Stimulated activated CD4-positive, alpha-beta T cell treated with anti-CD3 and anti-CD28 coated beads, Interleukin-2, amount 100 ng/mL, for 48 hours (primary cell): ENCODE measurements at places on chromosomes 5 and 9.

DNA sequence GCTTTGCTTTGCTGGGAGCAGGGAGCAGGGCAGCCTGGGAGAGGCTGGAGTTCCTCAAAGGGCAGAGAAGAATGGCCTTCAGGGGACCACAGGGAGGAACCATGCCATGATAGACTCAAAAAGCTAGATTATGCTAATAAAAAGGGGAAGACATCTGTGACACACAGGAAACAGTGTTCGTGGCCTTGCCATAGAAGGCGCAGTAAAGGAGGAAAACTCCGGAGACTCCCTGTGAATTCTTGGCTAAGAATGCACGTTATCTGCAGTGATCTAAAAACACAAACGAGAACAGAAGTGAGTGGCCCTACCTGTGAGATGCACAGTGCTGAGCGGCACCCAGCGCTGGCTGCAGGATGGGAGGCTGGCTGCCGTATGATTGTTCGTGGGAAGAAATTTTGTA, 15.9 kb upstream of the LTC4S start:
- no peak for DNase-seq

DNA sequence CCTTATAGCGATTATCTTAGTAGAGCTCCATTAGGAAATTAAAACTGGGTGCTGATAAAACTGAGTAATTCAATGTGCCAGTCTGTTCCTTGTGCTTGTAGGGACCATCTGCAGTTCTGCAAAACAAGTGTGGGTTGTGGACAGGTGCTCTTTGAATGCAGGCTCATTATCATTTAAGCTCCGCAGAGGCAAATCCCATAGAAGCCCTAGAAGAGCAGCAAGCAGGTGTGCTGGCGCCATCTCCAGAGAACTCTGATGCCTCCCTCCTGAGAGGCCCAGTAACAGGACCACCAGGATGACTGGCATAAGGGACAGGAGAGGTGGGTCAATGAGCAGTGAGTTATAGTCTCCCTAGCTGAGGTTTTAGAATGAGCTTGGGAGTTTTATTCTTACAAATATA, 1342.4 kb upstream of the DMAC1 start:
- no peak for DNase-seq

DNA sequence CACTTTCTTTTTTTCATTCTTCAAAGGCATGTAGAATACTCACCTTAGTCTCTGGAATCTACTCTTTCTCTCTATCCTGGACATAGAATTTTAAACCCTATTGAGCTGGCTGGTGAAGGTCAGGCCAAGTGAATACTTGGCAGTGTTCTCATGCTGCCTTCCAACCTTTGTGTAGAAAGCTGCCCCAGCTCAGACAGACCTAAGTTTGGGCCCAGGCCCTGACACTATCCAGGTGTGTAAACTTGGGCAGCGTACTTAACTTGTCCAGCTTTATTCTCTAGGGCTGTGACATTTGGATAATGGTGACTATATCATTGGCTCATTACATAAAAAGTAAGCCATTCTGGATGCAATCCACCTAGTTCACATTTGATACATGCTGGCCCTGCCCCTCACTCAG, 298.3 kb downstream of the IRX1 start:
- DNase-seq, result no peak

- DNase-seq, result no peak
Measured at GRCh38 chr5:11903121-11903613, 1.1 kb downstream of the CTNND2 start.

DNA sequence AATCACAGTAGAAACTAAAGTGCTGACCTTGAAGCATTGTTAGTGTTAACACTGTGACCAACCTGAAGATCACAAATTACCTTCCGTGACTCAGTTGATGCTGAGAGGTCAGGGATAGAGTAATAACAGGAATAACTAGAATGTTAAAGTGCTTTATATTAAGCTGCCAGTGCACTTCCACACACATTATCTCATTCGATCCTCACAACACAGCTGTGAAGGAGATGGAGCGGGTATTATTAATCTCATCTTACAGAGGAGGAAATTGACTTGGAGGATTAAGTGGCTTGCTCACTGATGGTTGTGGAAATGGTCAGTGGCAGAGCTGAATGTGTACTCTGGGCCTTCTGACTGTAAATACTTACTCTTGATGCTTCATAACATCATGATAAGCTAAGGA, 252.5 kb upstream of the DMRT1 start:
- DNase-seq, result no peak

GRCh38 chr5:34511063-34511462, 145.1 kb upstream of the RAI14 start:
- no peak for DNase-seq

DNA sequence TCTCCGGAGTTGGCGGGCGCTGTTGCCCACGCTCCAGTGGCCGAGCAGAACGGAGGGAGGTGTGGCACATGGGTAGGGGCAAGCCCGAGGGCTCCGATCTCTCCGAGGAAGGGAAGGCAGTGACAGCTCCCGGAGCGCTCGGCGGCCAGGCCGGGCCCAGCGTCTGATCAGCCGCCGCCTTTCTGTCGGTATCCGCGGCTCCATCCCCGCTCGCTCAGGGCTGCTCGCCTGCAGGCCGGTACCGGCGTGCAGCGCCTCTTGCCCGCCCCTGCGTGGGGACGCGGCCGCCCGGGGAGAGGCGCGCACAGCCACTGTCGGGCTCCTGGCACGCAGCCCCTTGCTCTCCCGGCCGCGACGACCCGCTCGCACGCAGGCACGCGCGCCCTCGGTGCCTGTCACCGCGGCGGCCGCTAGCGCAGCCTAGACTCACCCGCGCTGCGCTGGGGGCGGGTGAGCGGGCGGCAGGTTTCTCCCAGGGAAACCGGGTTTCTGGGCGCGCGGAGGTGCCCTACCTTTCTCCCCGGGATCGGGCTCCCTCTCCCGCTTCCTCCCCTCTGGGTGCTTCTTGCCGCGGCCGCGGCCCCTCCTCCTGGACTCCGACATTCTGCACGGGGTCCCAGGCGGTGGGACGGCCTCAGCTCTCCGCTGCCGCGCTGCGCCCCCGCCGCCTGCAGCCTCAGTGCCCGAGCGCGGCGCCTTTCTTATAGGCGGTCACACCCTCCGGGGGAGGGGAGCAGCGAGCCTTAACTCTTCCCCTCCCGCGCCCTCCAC, 108.4 kb downstream of the PSD2 start:
- no peak for DNase-seq

- DNase-seq, result no peak
Measured at GRCh38 chr5:95532415-95532814, 22.4 kb downstream of the SKIC3 start.

DNA sequence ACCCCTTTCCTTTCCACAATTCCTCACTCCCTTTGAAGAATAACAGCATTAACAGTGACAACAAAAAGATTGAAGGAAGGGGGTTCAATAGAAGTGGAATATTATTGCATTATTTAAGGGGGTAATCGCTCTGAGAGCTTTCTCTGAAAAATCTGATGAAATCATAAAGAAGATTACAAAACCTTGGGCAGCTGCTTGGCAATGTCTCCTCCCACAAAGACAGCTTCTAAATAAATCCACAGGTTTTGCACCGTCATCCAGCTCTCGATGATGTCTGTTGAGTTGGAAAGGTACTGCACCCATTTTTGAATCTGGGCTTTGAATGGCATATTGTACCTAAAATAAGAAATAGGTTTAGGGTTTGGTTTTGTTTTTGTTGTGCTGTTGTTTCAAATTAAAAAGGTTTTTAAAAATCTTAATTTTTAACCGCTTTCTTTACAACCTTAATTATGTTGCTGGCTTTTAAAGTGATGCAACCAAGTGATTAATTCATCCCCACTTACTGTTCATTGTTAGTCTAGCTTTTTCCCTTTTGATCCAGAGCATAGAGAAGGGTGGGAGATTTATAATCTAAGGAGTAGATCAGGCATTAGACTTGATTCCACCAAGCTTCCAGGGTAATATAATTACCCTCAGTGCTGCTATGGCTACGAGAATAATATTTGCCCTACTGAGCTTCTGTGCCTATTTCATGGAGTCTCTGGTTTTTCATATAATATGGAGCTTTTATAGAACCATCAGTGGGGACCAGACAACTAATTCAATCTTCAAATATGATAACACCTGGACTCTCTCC, 85.0 kb downstream of the DNAH5 start:
- no peak for DNase-seq
